ENCODE measurements at places on chromosomes 12 and 14. TPM values are rescaled to one million over a fixed set of nuclear protein-coding genes. Genes with fewer than 3 reads are reported as not detected.

The KRT77 gene
- polyA plus RNA-seq, result not detected

The P2RX7 gene
- 4.4 TPM for polyA plus RNA-seq

The CAPZA3 gene
- not detected for polyA plus RNA-seq

The ACVR1B gene
- polyA plus RNA-seq, result 6.9 TPM

The CNTN1 gene
- polyA plus RNA-seq, result 13.3 TPM

The GLIPR1L1 gene
- not detected for polyA plus RNA-seq

The TMEM253 gene
- 6.4 TPM for polyA plus RNA-seq

The SLCO1B1 gene
- not detected for polyA plus RNA-seq

The BDKRB2 gene
- polyA plus RNA-seq, result not detected

The SALL2 gene
- 7.0 TPM for polyA plus RNA-seq

The FCF1 gene
- polyA plus RNA-seq, result 25.9 TPM

Data from aorta (tissue), 5 donors.